Activated naive CD4-positive, alpha-beta T cell treated with anti-CD3 and anti-CD28 coated beads, Interleukin-2, amount 50 U/mL, for 16 hours (primary cell): ENCODE measurements at places on chromosomes 4 and X.

DNA sequence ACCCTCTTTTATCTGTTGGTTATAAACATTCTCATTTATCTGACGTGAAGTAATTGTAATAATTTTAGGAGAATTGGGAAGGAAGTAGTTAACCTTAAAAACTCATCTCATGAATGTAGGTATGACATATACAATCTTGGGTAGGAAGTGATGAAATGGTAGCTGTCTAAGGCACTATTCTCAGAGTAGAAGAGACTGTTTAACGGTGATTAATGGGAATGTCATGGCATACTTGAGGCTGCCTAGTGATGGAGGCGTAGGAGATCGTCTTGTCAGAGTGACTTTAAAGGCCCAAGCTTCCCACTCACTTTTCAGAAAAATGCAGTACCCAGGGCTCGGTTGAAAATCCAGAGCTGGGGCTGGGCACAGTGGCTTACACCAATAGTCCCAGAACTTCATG, 19.4 kb upstream of the AGA start:
- no peak for DNase-seq

- DNase-seq: no peak
These were observed 197.4 kb upstream of the TBL1X start for GRCh38 chrX:9267415-9267814.

DNA sequence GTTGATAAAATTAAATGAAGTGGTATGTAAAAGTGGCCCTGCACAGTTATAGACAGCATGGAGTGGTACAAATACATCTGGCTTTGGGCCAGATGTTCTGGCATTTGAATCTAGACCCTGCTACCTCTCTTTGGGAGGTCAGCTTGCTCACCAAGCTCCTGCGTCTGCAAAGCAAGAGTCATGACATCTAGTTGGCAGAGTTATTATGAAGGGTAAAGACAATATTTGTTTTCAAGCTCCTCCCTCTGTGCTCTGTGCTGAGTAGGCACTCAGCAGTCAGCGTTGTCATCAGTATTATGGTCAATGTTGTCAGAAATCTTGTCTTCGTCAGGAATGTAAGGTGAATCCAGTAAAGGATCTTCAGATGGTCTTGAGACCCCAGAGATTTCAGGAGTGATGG, 55.8 kb downstream of the CCNI start:
- no peak for DNase-seq

DNA sequence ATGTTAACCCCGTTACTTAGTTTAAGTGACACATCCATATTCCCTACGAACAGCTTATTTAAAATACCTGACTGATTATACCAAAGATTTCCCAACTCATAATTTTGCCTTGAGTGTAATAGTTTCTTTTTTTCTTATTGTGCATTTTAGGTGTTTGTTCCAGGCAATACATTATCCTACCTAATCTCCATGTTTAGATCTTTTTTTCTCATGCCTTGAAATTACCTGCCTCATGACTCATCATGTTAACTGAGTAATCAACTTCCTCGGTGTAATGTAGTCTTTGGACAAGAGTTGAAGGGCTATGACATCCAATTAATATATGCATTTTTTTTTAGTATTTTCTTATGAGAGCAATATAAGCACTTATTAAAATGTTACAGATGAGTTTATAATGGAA, 228.7 kb upstream of the ANKRD50 start:
- DNase-seq: no peak

DNA sequence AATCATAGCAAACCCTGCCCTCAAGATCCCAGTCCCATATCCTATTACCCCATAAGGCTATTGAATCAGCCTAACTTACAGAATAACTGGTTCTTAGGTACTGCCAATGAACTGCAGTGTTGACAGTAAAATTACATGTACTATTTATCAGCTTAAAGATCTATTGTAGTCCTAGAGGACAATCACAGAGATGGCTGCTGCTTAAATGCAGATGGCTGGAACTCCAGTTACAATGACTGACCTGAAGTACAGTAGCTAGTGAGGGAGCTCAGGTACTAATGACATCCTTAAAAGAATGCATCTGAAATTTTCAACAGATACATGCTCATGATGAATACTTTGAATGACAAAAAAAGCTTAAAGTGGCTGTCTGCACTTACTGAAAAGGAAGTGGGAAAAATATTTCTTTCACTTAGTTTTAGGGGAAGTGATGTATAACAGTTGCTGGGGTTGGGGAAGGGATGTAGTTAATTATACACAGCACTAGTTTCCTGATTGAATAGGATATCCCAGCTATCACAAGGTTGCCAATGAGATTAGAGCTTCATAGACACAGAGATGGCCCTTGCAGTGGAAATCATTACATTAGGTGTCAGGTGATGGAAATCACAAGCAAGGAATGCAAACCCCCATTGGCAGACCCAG, 42.0 kb downstream of the USP26 start:
- no peak for DNase-seq
